Kidney (tissue), 22 donors: ENCODE measurements at places on chromosomes 16 and 17. TPM values are rescaled to one million over a fixed set of nuclear protein-coding genes. Genes with fewer than 3 reads are reported as not detected.
A peak's percentile ranks its signal among the peaks of the same experiment; 100 is the strongest.

DNA sequence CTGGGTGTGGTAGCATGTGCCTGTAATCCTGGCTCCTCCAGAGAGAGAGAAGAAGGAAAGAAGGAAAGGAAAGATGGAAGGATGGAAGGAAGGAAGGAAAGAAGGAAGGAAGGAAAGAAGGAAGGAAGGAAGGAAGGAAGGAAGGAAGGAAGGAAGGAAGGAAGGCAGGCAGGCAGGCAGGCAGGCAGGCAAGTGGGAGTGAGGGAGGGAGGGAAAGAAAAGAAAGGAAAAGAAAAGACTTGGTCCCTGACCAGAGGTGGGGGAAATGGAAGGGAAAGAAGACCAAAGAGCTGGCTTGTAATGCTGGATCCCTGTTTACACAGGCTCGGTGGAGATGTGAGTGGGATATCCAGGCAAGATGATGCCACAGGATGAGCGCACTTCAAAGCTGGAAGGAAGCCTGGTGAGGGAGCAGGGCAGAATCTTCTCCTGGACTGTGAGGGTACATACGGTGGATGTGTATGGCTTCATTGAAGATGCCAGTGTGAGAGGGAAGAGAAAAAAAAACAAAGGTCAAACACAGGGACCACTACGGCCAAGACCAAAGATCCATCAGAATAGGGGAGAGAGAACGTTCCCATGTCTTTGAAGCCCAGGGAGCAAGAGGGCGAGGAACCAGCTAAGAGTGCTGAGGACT, 2.1 kb downstream of the CES1 start:
- DNase-seq = no peak

DNA sequence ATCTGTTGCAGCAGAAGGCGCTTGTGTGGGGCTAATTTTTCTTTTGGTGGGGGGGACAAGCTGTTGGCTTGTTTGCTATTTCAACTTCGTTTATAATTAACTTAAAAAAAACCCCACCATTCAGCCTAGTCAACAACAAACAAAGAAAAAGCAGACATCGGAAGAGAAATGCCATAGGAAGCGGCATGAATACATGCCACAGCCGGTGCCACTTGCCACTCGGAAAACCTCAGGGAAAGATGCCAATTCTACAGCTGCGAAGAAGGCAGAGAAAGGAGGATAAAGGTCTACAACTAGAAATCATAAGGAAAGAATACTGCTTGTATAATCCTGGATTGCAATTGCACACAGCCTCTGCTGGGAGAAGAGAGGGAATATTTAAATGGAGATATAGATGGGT, 254.4 kb upstream of the PMFBP1 start:
- DNase-seq = no peak

DNA sequence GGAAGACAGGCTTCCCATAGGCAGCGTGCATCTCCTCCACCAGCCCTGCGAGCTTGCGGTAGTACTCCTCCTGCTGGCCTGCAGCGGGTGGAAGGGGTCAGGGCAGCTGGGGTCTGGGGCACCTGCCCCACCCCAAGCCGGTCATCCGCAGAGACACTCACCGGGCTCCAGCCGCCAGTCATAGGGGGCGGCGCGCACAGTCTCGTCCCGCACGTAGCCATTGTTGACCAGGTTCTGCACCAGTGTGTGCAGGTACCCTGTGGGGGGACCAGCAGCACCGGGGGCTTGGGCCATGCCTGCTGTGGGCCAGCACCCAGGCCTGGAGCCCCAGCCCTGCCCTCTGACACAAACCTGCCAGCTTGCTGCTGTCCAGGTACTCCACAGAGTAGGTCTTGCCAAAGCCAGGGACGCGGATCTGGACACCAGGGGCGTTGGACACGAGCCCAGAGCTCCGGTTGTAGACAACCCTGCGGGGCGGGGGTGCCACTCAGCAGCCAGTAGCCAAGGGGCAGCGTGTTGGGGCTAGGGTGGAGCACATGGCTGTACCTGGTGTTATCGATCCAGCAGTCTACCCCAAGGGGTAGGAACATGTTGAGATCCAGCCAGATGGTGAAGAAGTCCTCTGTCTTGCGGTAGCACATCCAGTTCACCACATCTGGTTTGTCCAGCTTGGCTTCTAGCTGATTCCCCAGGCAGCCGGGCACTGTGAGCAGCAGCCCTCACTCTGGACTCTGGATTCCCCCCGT, 1.2 kb downstream of the LCAT start:
- no peak for DNase-seq

DNA sequence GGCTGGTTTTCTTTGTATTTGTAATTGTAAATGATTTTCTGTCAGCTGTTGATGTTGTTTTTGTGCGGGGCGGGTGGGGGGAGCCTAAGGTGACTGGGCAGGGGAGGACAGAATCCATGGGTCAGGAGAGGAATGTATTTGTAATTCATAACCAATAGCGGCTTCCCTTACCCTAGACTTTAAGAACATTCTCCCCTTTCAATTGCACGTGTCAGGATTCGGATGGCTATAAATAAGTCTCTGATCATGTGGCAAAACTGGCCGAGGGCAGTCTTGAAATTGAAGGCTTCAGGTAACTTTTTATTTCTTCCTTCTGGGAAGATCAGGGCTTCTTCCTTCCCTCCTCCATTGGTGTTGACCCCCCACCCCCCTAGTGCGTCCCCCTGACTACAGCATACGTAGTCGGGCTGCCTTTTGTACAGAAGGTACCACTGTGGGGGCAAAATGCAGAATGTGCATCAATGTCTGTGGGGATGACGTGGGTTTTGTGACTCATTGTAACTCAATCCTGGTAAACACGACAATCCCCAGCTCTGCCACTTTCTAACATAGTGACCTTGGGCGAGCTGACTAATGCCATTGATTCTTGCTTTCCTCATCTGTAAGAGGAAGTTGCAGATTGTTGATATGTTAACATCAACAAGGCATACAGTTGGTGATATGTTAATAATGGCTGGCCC, 16.2 kb downstream of the MARCHF10 start:
- peak; percentile 29 for DNase-seq

- DNase-seq = no peak
Observed at GRCh38 chr17:64115822-64116534, 14.0 kb downstream of the ERN1 start.

GRCh38 chr17:79485991-79486390, 124.9 kb downstream of the RBFOX3 start:
- DNase-seq = no peak

DNA sequence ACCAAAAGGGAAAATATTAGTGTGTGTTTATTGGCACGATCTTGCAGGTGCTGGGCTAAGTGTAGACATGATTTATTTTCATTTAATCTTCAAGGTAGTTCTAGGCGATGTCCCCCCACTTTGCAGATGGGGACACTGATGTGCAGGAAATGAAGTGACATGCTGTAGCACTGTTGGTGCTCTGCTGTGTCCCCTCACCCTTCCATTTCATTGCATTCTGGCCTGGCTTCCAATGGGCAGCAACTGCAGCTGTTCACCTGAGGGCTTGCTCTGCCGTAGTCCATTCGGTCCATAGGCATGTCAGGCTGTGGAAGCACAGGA, 123.9 kb downstream of the PRKCB start:
- DNase-seq = no peak

GRCh38 chr16:558298-559020, 1.7 kb upstream of the PRR35 start:
- DNase-seq = no peak

- no peak for DNase-seq
Observed at GRCh38 chr17:39178536-39178935, 12.6 kb upstream of the ARL5C start.

DNA sequence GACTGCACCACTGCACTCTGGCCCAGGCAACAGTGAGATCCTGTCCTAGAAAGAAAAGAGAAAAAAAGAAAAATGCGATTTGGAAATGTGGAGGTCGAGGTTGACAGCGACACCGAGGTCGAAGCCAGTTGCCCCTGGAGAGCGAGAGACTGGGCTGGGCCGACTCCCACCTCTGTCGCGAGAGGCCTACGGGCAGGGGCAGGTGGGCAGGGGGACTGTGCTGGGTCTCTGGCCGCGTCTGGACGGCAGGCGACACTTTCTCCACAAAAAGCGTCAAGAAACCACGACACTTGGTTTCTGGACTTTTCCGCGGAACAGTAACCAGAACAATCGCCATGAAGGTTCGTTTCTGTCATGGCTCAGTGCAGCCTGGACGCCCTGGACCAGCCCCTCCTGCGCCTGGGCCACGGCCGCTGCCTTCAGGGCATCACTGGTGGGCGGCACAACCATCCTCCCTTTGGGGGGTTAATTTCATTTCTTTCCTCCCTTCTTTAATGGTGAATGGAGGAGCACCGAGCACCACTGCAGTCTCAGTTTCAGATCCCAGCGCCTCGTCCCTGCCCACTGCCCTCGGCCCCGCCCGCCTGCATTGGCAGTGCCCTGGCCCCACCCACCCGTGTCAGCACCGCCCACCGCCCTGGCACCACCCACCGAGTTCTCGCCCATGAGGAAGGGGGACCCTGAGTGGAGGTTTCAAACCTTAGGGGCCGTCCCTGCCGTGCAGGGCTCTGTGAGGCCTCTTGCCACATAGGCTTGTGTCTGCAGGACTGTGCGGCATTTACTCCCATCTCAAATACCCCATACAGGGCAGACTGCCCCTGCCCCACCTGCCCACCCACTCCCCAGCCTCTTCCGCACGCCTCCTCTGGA, 18.5 kb upstream of the CDH15 start:
- DNase-seq = peak; percentile 72

- no peak for DNase-seq
Observed at GRCh38 chr17:40646791-40647623, 611 bp downstream of the SMARCE1 start.

DNA sequence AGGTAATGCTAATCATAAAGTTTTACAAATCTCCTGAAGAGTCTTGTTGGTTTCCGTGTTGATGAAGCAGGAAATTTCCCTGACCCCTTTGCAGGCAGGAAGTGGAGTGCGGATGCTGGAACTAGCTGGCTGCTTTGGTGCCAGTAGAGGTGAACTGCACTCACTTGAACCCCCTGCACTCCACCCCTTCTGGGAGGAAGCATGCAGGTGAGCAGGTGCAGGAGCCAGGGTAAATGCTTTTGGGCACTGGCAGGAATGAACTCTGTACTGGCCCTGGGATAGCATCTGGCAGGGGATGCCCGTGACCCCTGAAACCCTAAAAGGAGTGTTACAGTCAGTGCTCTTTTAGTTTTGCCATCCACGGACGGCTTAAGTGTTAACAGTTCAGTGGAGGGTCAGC, 430.4 kb downstream of the WWOX start:
- DNase-seq = no peak

GRCh38 chr16:65875381-65876055, 491.0 kb upstream of the CDH5 start:
- no peak for DNase-seq

Gene MYH1
- polyA plus RNA-seq = not detected

Gene DPEP3
- not detected for polyA plus RNA-seq

Gene INCA1
- 1.6 TPM for polyA plus RNA-seq
